Cerebellum (tissue), 4 donors: ENCODE measurements at places on chromosomes 7 and 10. TPM values are rescaled to one million over a fixed set of nuclear protein-coding genes. Genes with fewer than 3 reads are reported as not detected.

DNA sequence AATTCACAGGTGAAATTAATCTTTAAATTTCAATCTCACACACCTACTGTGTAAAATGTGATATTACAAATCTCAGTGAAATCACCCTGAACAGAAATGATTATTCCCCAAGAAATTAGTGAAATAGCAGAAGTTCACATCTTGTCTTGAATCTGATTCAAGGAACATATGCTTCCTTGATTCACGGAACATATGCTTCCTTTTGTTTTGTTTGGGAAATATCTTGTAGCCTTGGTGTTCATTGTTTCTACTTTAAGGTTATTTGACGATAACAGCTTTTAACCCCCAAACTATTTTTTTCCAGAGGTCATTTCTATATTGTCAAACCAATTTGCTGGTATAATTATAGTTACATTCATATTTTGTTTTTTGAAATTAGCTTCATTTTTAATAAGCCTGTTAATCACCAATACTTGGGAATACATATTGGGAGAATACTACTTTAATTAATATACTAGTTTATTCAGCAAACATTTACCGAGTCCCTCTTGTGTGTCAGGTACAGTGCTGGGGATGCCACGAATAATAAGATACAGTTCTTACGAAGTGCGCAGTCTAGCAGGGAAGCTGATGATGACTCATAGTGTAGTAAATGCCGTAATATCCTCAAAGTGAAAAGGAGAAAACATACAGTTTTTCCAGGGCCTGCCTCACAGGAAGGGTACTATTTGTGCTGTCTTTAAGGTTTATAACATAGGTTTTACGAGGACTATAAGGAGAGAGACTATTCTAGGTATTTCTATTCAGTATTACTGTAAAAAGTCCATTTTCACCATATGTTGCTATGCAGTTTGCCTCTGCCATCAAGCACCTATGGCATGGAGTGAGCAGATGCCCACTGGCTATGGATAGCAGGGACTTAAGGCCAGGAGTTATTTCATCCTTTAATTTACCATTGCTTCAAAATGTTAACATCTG is 32.5 kb downstream of the PRKAR2B start:
- DNase-seq = no peak

POLR2J3 gene
- total RNA-seq = 88.9 TPM

MLXIPL gene
- total RNA-seq = 1.1 TPM

FBXL13 gene
- 9.2 TPM for total RNA-seq

ATP6V0A4 gene
- total RNA-seq = 1.8 TPM

- no peak for DNase-seq
Observed at GRCh38 chr10:22324413-22324812, 3.5 kb downstream of the BMI1 start.

GRCh38 chr7:130010689-130011412 is 40.3 kb downstream of the ZC3HC1 start:
- peak; percentile 85 for DNase-seq

GRCh38 chr7:22759721-22760120 is 32.7 kb downstream of the IL6 start:
- DNase-seq = no peak

GRCh38 chr10:131943021-131943814 is 38.5 kb downstream of the BNIP3 start:
- DNase-seq = peak; percentile 59

HEPACAM2 gene
- 0.18 TPM for total RNA-seq

DNA sequence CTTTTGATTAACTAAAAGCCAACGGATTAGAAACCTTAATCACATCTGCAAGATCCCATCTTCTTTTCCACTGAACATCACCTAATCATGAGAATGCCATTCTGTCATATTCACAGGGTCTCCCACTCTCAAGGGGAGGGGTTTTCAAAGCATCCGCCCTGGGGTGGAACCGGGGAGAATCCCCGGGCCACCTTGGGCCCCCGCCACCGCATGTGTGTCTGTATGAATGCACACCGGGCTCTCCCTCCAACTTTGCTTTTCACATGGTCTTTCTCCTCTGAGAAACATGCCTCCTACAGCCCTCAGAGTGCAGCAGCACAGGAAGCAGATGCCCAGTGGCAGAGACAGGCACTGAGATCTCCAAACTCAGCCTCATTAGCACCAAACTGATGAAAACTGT is 233.2 kb upstream of the PPP2R2D start:
- DNase-seq = no peak

GRCh38 chr7:156147756-156148504 is 335.7 kb upstream of the SHH start:
- DNase-seq = no peak

- DNase-seq = no peak
Observed at GRCh38 chr7:46558482-46559193, 637.6 kb upstream of the IGFBP3 start.

- no peak for DNase-seq
Observed at GRCh38 chr10:130801784-130802183, 509.7 kb downstream of the TCERG1L start.

GRCh38 chr7:91634485-91635177 is 245.9 kb downstream of the MTERF1 start:
- peak; percentile 63 for DNase-seq

GRCh38 chr10:59870152-59870551 is 36.2 kb downstream of the CCDC6 start:
- DNase-seq = no peak

ASAH2 gene
- 1.5 TPM for total RNA-seq

DNA sequence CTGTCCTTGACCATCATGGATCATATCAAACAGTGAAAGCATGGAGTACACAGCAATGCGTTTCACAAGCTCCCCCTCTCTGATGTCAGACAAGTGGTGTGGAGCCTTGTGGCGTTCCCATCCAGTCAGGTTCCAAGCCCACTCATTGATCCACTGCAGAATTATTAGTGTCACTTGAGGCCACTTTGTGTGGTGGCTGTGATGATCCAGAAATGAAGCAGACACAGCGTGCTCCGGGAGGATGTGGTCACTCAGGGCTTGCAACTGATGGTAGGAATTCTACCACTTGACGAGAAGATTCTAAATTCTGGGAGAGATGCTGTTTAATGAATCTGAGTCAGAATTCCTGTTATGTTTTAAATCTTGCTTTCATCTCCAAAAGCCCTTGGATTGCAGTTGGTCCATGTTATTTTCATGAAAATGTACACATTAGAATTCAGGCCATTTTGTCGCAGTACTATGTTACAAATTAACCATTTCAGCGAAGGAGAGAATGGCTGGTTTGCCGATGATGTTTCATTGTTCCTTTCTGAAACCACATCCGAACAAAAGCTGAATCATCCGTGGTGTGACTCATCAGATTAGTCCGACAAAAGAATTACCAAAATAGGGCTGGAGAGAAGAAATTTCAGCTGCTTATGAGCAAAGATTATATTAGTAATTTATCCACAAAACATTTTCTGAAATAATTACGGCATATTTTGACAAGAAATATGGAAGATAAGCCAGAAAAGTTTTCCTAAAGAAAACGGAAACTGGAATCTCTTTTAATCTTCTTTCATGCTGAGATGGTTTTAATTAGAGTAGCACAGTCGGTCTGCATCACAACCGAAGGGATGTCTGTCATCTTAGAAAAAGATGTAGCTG is 48.1 kb downstream of the INSYN2A start:
- DNase-seq = no peak

BRAT1 gene
- total RNA-seq = 17.4 TPM

- DNase-seq = peak; percentile 40
Observed at GRCh38 chr7:11427686-11428273, 404.2 kb downstream of the THSD7A start.

DNA sequence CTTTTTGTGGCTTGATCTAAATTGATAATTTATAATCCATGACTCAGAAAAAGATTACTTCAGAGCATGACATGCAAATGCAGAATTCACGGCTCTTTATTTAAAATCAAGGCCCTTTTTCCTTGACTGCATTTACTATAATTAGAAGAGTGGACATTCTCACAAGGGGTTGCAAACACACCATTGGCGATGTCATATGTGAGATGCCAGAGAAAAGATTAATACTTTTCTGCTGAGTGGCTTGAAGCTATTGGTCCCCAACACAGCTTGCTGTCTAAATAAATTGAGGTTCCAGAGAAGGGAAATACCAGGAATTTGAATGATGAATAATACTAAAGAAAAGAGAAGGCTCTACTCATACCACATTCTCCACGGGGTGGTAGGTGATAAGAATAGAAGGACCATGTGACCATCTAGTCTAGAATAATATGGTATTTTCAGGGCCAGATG is 78.7 kb upstream of the ARID5B start:
- no peak for DNase-seq
